Hypothalamus (tissue), 51 donors: ENCODE measurements at places on chromosomes 3 and 15.
A peak's percentile ranks its signal among the peaks of the same experiment; 100 is the strongest.

- no peak for DNase-seq
Measured at GRCh38 chr15:37931321-37931720, 3.1 kb upstream of the TMCO5A start.

DNA sequence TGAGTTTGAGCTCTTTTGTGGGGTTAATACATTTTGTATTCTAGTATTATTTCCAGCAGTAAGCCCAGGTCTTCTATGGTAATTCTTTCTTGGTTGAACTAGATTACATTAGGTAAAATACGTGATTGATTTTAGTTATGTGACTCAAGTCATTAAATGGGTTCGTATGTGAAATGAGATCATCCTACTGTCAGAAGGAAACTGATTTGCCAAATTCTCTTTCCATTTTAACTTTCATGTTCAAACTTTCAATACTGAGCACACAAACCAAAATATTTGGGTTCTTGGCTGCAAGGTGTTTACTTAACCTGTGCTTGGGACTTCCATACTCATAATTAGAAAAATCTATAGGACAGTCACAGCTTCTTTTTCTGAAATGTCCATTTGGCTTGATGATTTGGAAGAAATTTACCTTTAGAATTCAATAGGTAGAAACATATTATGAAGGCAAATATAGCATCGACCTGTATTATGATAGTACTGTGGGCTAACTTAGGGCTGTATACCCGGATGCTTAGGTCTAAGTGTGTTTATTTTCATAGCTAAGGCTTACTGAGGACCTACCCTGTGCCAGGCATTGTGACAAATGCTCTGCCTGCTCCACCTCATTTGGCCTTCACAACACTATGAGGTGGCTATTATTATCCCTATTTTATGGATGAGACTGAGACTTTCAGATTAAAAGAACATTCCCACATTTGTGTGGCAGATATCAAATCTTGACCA lies 631.8 kb upstream of the GRM7 start:
- DNase-seq = no peak

DNA sequence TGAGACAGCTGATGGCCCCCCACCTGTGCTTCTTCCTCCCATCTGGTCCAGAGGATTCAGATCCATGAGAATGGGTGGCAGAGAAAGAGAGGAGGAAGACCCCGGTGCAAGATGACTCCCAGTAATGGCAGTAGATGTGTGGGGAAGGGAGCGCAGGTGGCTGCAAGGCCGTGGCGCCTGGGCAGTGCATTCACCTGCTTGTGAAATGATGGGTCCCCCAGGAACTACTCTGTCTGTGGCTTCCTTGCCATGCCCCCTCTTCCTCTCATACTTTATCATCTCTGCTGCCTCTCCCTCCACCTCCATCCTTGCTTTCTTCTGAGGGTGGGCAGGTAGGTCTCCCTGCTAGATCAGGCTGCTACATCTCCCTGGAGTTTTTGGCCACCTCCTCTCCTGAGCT lies 23.3 kb downstream of the ZNF710 start:
- DNase-seq = no peak

GRCh38 chr3:44198284-44199269 lies 43.1 kb upstream of the TOPAZ1 start:
- DNase-seq = peak; percentile 71

DNA sequence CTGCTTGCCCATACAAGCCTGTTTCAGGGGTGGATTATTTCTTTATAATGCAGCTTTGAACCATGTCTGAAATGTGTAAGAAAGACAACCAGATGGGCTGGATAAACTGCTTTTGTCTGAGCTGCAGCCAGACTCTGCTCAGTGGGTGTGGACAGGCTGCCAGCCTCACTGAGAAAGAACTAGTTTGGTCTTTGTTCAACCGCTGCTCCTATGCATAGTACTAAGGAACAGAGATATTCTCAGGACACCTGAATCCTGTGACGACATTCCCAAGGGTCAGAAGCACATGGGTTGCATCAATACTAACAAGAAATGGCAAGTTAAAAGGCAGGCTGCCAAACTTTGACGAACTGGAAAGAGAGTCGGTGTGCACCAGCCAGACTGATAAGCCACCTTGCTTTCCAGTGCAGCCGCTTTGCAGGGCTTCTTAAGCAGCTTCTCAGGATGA lies 57.2 kb downstream of the PLD1 start:
- no peak for DNase-seq

DNA sequence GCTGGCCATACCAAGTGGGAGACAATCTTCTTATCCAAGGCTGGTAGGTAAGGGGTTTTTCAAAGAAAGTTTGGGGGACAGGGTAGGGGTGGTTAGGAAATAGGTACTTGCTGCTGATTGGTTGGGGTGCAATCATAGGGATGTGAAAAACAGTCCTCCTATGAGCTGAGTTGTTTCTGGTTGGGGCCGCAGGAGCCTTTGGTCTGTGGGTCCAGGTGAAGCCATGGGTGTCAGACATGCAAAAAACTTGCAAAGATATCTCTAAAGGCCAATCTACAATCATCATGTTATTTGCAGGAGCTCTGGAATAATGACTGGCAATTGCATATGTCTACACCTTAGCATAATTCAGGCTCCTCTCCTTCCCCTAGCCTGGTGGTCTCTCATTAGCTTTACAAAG lies 982.3 kb downstream of the DIPK2A start:
- DNase-seq = no peak

- no peak for DNase-seq
Measured at GRCh38 chr3:48065035-48065434, 48.8 kb upstream of the MAP4 start.

GRCh38 chr15:63559753-63560152 lies 37.4 kb upstream of the FBXL22 start:
- DNase-seq = no peak

DNA sequence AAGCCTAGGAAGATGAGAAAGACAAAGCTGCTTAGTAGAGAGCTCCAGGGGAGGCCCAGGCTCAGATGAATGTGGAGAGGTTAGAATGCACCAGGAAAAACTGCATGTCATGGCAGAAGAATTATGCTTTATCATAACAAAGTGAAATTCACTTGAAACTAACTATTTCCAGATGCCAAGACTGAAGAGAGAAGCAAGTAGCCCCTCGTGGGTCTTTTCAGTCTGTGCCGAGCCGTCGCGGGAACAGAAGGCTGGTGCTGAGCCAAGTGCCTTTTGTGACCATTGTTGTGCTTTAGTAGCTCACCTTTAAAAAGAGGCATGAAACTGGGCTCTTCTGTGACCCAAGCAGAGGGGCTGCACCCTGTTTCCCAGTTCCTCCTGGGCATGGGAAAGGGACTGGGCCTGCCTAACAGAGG lies 73.2 kb downstream of the CHDH start:
- DNase-seq = no peak

GRCh38 chr3:184574515-184575417 lies 13.2 kb downstream of the EPHB3 start:
- no peak for DNase-seq

DNA sequence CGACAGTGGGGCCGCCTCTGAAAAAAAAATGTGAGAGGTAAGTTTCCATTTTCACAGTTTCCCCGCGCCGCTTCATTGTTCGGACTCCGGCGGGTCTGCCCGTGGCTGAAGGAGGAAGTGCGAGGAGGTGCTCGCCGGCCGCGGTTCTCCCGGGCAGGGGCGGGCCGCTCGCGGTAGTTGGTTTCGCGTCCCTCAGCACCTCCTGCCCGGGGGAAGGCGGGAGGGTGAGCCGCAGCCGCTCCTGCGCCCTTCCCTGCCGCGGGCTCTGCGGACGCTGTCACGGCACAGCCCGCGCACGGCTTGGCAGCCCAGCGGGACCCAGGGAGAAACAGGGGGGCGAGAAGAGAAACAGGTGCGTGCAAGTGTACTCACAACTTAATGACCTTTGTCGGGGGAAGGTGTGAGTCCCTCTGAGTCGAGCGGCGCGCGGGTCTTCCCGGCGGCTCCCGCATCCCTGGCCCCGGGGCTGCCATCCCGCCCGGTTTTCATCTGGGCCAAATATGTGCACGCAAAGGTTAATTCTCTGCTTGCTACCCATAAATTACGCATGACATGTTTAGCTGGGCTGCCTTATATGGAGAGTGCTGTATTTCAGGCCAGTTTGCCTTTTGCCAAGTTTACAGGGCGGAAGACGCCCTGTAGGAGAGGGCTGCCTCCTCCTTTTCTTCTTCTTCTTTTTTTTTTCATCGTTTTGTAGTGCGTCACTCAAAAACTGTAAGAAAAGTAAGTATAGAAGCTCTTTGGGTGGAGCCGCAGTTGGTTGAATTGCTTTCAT lies 514 bp downstream of the MBNL1 start:
- DNase-seq = peak; percentile 66

DNA sequence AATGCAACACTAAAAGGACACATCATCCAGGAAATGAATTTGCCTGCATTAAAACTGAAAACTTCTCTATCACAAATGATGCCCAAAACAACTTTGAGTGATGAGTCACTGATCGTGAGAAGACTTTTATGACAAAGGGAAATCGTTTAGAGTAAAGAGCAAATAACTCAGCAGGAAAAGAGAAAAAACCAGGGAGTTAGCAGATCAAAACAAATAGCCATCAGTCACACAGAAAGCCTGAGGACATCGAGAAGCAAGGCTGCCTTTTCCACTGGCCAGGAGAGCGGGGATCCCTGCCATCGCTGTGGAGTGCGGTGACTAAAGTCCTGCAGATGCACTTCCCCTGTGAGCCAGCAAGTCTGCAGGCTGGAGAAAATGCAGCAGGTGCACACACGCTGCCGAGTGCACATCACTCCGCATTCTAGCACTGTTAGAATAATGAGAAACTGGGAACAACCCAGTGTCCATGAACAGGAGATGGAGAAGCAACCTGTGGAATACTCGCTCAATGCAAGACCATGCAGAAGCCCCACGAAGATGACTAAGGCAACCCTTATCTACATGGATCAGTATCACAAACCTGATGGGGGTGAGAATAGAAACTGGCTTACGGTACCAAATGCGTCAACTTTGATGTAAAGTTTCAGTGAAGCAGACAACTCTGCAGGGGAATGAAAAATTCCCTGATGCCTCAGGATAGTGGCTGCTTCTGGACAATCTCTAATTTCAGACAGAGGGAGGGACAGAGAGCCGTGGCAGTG lies 86.4 kb downstream of the NSMCE3 start:
- DNase-seq = no peak

DNA sequence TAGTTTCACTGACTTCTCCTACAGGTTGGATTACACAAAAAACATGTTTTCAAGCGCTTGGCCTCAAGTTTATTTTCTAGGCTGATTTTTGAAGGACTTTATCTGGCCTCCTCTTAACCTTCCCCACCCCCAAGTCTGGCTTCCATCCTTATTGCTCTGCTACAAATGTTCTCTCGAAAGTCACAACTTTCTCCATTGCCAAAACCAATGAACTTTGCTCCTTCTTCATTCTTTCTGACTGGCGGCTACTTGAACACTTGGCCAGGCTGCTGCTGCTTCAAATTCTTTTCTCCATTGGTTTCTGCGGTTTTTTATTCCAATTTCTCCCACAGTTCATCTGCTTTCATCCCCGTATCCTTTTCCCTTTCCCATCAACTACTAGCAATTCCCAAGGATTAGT lies 106.6 kb downstream of the TOP2B start:
- no peak for DNase-seq

- DNase-seq = no peak
Measured at GRCh38 chr3:24963762-24964625, 464.1 kb upstream of the RARB start.

DNA sequence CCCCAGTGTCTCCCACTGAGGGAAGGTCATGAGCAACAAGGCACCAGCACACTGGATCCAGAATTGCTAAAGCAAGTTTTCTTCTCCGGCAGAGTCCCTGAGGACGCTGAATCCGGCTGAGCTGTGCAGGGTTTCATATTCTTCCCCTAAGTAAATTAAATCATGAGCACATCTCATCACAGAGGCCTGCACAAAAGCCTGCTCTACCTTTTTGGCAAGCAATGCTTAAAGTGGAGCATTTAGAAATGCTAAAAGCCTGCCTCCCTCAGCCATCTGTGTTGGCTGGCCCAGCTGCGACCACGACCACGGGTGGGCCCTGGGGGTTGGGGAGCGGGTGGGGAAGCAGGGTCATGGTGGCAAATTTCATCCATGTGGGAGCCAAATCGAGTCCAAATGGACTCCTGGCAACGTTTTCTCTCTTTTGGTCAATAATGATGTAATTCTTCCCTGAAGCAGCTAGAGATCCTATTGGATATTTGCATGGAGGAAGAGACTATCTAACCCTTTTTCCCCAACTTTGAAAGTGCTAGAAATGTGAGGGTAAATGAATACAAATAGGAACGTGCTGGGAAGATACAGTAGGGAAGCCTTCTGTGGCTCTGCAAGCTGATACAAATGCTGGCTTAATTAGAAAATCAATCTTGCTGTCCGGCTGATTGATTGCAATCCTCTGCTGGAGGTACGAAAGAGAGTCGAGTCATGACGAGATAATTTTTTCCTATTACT lies 532.8 kb upstream of the TBL1XR1 start:
- DNase-seq = no peak

DNA sequence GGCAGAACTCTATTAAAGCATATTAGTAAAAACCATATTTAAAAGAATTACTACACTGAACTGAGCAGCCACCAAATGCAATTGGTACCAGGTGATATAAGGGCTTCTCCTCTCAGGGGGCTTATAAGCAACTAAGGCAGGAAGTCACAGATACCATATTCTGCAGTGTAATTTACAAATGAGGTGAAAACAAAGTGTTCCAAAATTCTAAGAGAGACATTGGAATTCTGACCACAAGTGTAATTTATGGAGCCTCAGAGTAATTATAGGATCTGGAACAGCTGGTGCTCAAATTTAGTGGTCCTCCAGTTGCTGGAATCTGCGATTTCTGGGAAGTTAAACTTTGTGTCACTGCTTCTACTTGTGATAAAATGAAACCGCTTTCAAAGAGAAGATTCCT lies 3.1 kb upstream of the NR1I2 start:
- DNase-seq = no peak
